ENCODE measurements at places on chromosomes 13 and 19.

GRCh38 chr19:17467471-17468301, 2.6 kb upstream of the SLC27A1 start:
- no peak for DNase-seq

DNA sequence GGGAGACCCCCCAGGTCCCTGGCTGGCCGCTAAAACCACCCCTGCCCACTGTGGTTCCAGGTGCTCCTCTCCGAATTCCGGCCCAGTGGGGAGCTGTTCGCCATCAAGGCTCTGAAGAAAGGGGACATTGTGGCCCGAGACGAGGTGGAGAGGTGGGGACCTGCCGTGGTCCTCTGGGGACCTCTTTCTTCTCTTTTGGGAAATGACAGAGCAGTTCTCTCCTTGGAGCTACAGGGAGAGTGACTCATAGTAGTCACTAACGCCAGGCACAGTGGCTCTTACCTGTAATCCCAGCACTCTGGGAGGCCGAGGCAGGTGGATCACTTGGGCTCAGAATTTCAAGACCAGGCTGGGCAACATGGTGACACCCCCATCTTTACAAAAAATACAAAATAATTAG, 7.3 kb downstream of the PTGER1 start:
- no peak for DNase-seq

- DNase-seq = no peak
Measured at GRCh38 chr19:38252941-38253691, 3.1 kb downstream of the PPP1R14A start.

DNA sequence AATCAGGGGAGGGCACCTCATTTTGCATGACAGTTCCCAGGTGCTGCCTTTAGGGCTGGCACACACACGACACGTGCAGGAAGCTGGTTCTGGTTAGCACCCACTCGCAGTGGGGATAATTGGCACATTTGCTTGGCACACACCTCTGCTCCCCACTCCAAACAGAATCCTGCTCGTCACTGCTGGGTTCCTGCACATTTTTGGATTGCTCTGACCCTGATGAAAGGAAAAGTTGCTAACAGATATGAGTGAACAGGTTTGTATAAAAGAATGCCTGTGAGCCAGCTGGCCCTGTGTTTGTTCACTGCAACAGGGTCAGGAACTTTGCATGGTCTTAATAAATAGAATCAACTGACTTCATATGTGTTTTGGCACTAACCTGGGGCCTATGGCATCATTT, 1500.4 kb downstream of the EFNB2 start:
- peak; percentile 96 for DNase-seq

GRCh38 chr19:18386543-18387271, 749 bp downstream of the GDF15 start:
- DNase-seq = no peak

DNA sequence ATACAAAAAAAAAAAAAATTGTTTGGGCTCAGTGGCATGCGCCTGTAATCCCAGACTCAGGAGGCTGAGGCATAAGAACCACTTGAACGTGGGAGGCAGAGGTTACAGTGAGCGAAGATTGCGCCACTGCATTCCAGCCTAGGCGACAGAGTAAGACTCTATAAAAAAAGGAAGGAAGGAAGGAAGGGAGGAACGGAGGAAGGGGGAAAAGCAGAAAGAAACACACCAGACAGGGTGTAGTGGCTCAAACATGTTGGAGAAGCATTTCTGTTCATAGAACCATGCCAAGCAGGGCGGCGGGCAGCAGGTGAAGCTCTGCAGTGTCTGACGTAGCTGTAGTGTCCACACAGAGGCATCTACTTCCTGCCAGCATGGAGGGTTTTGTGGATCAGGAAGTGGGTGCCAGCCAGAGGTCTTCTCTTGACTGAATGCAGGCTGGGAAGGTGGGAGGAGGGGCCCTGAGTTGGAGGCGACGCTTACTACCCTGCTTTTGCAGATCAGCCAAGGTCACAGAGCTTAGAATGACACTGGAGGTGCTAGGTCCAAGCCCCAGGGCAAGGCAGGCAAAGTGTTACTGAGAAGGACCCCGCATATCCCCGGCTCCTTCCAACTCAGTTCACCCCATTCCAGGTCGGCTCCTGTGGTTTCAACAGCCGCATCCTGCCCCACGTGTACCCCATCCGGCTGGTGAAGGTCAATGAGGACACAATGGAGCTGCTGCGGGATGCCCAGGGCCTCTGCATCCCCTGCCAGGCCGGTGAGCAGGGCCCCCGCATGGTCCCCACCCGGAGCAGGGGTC, 11.6 kb upstream of the PGLS start:
- no peak for DNase-seq

GRCh38 chr13:106464076-106464475, 71.4 kb downstream of the EFNB2 start:
- no peak for DNase-seq

DNA sequence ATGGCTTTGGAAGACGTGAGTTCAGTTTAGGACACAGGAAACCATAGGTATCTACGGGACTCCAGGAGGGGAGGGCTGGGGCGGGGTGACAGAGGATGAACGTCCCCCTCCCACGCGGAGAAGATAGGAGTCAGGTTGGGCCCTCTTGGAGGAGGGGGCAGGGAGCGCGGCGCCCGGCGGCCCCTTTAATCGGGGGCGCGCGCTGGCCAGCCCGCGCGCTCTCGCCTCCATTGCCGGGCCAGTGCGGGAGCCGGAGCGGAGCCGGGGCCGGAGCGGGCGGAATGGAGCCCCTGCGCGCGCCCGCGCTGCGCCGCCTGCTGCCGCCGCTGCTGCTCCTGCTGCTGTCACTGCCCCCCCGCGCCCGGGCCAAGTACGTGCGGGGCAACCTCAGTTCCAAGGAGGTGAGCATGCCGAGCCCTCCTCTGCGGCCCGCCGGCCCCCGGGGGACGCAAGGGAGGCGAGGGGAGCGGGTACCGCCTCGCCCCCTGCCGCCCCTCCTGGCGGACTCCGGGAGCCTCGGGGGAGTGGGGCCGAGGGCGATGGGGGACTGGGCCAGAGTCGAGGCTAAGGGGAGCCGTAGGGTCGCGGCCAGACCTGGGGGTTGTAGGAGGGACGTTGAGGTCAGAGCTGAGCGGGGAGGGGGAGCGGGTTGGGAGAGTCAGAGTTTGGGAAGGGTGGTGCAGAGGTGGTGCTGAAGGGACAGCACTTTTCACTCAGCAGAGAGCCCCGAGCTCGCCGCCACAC, at the start of gene TMEM145:
TSS of gene TMEM145 (plus strand) at position 214 of the 744 bp plus-strand sequence. CDS start at position 282, 68 bp downstream.
- DNase-seq = peak; percentile 28

DNA sequence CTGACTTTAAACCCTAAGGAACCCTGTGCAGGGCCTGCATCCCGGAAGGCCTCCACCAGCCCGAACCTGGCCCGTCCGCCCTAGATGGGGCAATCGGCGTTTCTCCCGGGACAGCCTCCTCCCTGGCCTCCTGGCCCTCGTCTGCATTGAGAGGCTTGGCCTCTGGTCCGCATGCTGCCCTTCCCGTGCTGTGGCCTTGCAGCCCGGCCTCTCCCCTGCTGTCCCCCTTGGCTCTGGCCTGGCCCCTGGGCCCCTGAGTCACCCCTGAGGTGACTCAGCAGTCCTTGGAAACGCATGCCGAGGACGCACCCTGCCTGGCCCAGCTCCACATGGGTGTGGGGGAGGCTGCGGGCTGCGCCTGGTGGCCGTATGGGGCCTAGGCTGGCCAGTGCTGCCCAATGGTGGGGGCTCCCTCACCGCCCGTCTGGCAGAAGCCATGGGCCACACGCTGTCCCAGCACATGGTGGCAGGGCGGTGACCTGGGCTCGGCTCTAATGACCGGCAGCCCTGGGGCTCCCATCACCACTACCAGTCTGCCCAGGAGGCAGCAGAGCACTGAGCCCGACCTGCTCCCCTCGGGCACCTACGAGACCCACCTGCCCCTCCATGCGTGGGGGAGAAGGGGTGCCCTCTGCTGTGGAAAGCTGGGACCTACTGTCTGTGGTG, 25.7 kb downstream of the SH3GL1 start:
- no peak for DNase-seq

DNA sequence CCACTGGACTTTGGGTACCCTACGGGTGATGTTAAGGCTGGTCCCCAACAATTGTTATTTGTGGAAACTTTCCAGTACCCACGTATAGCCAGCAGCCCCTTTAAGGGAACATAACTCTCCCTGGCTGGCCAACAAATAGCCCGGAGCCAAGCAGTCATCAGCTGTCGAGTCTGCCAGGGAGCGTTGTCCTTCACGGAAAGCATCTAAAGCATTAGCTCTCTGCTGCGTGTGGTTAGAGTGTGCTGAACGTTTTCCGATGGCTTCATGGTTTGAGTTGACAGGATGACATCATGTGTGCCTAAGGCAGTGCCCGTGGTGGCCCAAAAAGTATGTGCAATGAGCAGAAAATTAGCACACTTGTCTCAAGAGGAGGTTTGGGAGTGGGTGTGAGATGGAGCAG, 3.3 kb upstream of the ZNF556 start:
- no peak for DNase-seq

DNA sequence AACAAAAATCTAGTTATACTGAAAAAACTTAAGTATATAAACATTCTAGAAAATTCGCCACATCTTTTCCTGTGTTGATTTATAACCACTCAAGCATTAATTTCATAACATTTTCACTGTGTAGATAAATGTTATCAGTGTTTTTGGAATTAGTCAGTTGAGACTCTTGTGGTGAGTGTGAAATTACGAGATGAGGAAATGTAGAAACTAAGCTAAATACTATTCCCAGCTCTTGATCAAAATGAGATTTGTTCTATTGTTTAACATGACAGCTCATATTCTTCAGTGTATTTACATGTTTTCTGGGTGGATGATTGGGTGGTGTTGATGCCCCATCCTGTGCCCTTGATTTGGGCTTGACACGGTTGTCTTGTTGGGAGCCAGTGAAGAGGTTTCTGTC, 406.8 kb downstream of the DACH1 start:
- DNase-seq = no peak

DNA sequence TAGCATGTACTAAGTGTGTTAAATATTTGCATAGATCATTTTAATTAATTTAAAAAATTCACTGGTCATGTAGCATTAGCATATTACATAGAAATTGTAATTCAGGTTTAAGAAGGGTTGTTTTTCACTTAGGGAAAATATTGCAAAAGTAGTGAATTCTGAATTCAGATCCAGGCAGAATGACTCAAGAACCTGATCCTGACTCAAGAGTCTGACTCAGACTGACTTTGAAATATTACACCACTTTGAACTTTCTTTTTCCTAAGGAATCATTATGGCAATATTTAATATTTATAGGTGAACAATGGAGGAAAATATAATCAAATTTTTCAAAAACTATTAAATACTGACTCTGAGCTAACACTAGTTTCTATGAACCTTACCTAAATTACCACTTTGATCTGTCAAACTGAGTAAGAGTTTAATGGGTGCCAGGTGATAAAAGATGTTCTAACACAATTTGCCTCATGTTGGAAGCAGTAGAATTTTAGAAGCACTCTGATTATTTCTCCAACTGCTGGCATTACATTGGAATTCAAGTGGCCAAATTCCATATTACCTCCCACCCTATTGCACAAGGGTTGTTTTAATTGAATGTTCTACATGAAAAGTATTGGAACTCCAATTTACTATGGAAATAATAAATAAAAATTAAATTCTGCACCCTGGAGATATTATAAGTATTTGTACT, 261.6 kb downstream of the SLITRK1 start:
- DNase-seq = no peak

DNA sequence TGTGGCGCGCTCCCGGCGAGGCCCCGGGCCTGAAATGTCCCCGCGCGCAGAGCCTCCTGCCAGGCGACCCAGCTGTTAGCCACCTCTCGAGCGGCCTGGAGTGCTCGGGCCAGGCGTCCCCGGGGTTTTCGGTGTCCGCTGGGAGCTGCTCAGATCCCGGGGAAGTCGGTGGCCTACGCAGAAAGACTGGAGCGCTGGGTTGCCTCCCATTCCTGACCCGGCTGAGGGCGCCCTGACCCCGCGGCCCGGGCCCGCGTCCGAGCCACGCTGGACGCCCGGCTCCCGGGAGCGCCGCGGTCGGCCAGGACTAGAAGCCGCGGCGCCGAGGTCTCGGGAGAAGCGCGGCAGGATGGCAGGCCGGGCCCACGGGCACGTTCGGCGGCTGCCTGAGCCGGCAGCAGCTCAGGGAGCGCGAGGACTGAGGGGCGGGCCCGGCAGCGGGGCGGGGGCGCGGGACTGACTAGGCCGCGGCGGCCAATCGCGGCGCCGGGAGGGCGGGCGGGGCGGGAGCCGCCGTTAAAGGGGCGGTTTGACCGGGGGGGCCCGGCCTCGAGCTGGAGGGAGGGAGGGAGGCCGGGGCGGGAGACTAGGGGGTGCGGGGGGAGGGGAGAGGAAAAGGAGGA, 1.3 kb upstream of the ZIC2 start:
- peak; percentile 51 for DNase-seq

GRCh38 chr13:37665420-37665819, 66.9 kb upstream of the POSTN start:
- DNase-seq = no peak

GRCh38 chr13:25179832-25180774, 8.0 kb upstream of the AMER2 start:
- DNase-seq = no peak

GRCh38 chr13:37729876-37730275, 131.3 kb upstream of the POSTN start:
- no peak for DNase-seq

Data from NCI-H526 treated with DMSO at 0.1 percent for 48 hours (cell line).